ENCODE measurements at places on chromosomes 3 and 15.
A peak's percentile ranks its signal among the peaks of the same experiment; 100 is the strongest.

DNA sequence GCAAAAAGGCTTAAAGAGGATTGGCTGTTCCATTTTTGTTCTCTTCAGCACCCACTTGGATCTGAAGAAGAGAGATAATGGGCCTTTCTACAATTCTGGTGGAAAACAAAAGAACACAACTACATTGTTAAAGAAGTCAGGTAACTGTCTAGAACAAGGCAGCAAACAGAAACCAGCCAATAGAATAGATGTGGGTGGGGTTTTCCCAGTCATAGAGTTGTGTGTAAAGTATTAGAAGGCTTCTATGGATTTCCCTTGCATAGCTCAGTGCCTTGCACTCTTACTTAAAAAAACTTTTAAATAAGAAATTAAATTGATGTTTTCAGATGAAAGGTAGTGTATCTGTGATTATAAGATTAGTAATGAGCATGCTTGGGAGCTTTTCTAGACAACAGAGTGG lies 462.7 kb upstream of the ATP11B start:
- no peak for DNase-seq

DNA sequence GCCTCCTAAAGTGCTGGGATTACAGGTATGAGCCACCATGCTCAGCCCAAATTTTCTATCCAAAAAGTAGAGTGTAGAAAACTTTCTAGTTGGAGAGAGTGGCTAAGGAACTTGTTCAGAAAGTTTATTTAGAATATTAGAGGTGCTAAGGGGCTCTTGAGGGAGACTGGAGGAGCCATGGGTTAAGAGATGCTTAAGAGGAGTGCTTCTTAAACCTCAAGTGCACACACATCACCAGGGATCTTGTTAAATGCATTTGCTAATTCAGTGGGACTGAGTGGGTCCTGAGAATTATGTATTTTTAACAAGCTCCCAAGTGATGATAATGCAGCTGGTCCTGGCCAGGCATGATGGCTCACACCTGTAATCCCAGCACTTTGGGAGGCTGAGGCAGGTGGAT lies 29.7 kb upstream of the SLMAP start:
- DNase-seq: no peak

DNA sequence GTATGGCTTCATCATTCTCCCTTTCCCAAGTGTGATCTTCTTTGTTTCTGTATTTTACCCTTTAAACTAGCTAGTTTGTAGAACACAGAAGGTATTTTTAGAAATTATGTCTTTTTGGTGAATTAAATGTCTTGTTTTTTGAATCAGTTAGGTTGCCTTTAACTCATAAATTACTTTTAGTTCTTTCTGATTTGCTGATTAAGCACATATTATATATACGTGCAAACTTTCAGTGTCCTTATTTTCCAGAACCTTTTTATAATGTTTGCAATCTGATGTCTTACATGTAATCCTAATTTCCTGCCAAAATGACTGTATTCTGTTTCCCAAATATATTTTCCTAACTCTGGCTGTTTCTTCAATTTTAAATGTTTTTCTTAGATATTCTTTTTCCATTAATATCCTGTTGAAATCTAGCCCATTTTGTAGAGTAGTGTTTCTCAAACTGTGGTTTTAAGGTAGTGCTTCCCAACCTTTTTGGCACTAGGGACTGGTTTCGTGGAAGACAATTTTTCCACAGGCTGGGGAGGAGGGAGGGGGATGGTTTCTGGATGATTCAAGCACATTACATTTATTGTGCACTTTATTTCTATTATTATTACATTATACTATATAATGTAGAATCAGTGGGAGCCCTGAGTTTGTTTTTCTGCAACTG lies 51.8 kb downstream of the CHD2 start:
- DNase-seq: no peak

DNA sequence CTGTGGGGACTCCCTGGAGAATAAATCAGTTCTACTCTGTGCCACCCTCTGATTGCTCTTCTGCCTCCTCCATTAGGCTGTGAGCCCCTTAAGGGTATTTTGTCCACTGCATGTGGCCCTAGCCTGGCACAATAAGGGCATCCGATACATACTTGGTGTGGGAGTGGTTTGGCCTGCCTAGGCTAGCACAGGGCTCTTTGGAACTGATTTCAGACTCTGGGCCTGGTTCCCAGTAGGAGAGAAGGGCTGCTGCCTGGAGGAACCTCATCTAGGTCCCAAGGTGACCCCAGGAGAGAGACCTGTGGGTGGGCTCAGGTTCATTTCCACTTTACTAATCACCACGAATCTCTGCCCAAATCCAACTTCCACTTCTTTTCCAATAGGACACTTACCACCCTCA lies 5.3 kb upstream of the CTDSPL start:
- no peak for DNase-seq

DNA sequence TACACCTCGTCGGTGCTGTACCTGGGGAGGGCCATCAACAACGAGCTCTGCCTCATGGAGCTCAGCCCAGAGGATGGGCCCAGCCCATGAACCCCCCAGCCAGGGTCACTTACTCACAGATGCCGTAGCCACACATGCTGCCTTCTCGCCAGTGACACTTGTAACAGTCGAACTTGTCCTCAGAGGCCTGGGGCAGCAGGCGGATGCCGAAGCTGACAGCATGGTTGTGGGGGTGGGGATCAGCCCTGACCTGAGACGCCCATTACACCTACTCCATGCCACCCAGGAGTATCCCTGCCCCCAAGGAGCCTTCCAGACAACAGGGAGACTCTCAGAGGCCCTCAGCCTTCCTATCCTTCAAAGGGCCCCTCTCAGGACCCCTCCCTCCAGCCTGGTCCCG lies 12.1 kb downstream of the ALS2CL start:
- DNase-seq: no peak

- DNase-seq: no peak
These were observed 2.7 kb downstream of the PAK6 start for GRCh38 chr15:40241269-40242212.

GRCh38 chr15:78565097-78565950 lies at the start of gene CHRNA5:
Gene CHRNA5, plus strand, starts transcription at chr15:78565520. Its CDS starts 200 bp downstream, at chr15:78565720.
- peak; percentile 92 for DNase-seq

- DNase-seq: peak; percentile 8
These were observed 28.0 kb upstream of the DCLK3 start for GRCh38 chr3:36792342-36792741.

- DNase-seq: no peak
These were observed 30.1 kb downstream of the SPSB4 start for GRCh38 chr3:141081141-141081795.

DNA sequence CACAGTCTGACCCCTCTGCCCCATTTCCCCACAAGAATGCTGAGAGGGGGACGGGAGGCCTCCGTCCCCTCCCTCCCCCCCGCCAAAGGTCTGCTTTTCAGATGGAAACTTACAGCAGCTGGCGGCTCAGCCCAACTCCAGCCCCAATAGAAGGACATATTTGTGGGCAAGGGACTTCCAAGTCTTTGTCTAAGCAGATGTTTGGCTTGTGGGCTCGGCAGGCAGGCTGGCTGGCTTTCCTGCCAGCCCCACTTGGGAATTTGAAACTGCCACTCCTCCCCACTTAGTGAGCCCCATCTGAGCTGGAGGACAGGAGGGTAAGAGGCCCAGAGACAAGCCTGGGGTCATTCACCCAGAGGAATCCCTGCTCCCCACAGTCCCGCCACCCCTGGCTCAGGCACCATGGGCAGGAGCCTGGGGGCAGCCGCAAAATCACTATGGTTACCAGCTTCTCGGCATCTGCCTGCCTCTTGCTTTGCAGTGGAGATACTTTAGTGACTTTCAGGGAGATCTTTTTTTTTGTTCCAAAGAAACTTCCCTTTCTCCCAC lies 53.6 kb downstream of the LMCD1 start:
- DNase-seq: no peak

DNA sequence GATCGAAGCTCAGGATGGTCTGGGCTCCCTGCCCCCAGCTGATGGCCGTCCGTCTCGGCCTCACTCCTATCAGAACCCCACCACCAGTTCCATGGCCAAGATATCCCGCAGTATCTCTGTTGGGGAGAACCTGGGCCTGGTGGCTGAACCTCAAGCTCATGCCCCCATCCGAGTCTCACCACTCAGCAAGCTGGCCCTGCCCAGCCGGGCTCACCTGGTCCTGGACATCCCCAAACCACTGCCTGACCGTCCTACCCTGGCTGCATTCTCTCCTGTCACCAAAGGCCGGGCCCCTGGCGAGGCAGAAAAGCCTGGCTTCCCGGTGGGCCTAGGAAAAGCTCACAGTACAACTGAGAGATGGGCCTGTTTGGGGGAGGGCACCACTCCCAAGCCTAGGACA lies 4.4 kb upstream of the JMJD7 start:
- no peak for DNase-seq

- no peak for DNase-seq
These were observed 34.5 kb downstream of the IL17RD start for GRCh38 chr3:57130571-57131209.

- DNase-seq: no peak
These were observed 40.5 kb upstream of the CCR4 start for GRCh38 chr3:32910954-32911353.

GRCh38 chr3:65493371-65493882 lies 545.3 kb downstream of the MAGI1 start:
- no peak for DNase-seq

DNA sequence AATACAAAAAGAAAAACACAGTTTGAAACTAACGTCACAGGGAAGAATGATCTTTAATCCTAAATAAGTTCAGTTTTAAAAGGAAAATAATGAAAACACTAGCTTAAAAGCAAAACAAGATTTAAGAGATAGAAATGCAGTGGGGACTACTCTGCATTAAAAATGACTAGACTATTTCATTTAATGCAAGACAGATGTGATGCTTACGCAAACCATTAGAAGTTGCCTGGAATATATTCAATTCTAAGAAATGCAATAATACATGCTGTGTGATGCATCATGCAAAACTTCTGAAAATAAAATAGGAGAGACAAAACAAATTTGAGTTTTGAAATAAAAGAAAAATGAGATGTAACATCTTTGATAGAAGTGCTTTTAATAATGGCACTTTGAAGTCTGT lies 97.6 kb upstream of the STRIT1 start:
- no peak for DNase-seq

DNA sequence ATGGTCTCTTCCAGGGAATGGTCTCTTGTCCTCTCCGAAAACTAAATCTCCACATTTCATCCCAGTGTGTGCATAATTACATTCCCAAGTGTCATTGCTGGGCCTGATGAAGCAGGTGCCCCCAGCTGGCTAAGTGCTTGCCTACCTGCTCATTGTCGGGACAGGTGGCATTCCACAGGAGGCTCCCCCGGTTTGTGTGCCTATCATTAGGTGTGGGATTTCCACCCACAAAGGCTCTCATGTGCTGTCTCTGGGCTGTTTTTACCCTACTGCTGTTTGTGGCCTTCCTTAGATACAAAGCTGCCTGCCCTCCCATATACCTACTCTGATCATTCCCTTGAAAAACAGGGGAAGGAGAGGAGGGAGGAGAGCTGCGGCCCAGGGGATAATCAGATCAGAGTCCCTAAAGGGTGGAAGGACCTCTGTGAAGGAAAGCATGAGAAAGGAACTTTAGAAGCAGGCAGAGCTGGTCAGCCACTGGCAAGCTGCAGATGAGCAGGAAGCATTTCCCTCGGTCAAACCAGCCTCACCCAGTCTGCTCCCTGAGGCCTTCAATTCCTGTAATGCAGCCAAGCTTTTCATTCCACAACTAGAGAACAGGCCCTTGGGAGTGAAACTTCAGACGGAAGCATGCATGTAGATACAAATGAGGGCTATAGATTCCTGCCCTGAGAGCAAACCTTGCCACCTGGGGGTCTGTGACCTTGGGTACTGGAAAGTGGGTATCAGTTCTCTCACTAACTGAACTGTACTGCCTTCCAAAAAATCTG lies 60.7 kb upstream of the HEG1 start:
- no peak for DNase-seq

DNA sequence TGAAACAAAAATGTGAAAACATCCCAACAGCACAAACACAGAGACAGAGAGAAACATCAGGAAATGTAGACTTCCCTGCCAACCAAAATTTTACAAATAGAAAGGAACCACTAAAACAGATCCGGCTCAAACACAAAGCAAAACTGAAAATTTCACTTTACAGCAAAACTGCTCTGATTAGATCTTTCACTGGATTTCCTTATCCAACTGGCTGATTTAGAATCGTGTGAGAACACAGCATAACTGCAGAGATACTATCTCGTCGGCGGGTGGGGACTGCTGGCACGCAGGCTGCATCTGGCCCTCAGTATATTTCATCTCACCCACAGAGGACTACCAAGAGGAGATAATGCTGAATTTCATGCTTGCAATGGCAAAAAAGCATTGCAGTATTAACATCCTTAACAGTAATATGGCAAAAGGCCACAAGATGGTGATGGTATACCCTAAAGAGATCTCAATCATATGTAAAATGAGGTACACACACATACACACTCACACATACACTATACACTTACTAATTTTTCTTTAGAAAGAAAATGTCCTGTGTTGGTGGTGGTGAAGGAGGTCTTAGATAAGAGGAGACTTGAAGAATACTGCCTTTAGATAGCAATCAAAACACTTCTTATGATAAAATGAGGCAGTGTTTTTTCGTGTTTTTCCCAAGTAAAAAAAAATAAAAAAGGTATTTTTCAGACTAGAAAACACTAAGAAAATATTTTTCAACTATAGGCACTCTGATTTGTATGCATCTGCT lies 10.6 kb upstream of the LEO1 start:
- DNase-seq: peak; percentile 13

- no peak for DNase-seq
These were observed 17.4 kb upstream of the SLC25A36 start for GRCh38 chr3:140924097-140924873.

- no peak for DNase-seq
These were observed 84.2 kb upstream of the SLC25A26 start for GRCh38 chr3:66136597-66136996.

DNA sequence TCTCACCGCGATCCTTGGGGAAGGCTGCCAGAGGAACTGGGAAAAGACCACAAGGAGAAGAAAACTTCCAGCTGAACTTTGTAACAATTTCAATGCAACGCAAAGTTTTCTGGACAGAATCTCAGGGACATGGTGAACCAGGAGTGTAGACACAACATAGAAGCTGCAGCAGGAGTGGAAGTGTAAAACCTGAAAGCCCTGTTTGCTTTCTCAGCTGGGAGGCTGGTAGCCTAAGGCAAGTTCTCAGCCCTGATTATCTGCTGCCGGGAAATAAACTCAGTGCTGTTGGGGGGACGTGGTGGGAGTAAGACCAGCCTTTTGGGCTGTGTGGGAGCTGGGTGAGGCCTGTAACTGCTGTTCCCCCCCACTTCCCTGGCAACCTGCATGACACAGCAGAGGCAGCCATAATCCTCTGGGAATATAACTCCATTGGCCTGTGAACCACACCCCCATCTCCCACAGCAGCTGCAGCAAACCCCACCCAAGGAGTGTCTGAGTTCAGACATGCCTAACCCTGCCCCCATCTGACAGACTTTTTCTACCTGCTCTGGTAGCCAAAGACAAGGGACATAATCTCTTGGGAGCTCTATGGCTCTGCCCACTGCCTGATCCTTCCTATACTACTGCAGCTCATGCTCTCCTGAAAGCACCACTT lies 106.7 kb downstream of the ZNF621 start:
- DNase-seq: no peak

DNA sequence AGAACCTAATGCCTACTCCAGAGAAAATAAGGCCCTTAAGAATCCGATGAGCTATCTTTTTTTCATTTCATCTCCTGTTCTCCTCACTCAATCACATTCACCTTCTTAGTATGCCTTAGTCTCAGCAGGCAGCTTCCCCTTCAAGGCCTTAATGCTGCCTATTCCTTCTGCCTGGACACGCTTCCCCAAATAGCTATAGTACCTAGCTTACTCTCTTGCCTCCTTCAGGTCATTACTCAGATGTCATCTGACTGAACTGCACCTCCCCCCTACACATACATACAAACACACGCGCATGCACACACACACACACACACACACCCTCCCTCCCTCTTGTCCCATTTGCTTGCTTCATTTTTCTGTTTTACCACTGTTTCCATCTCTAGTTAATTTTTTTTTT lies 191.5 kb upstream of the MLF1 start:
- DNase-seq: no peak

GRCh38 chr3:23880703-23881339 lies 36.0 kb downstream of the NKIRAS1 start:
- no peak for DNase-seq
